ENCODE measurements at places on chromosomes 6 and 20.

DNA sequence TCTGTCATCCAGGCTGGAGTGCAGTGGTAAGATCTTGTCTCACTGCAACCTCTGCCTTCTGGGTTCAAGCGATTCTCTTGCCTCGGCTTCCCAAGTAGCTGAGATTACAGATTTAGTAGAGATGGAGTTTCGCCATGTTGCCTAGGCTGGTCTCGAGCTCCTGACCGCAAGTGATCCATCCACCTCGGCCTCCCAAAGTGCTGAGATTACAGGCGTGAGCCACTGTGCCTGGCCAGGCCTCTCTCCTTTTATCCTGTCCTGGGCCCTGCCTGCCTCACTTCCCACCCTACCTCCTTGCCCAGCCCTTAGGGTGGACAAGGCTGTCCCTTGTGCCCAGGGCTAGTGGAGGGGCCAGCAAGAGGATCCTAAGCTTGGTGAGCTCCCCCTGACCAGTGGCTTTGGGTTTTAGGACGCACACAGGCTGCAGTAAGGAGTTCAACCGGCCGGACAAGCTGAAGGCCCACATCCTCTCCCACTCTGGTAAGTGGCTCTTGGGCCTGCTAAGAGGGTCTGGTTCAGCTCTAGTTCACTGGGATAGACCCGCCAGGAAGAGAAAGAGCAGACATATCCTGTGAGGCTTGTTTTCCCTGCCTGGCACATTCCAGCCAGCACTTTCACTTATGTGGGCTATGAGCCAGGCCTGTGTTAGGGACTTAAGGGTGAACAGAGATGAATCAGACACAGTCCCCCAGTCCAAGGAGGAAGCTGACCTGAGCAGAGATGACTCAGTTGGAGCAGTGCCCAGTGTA, 21.9 kb upstream of the CHMP4B start:
- DNase-seq = no peak

DNA sequence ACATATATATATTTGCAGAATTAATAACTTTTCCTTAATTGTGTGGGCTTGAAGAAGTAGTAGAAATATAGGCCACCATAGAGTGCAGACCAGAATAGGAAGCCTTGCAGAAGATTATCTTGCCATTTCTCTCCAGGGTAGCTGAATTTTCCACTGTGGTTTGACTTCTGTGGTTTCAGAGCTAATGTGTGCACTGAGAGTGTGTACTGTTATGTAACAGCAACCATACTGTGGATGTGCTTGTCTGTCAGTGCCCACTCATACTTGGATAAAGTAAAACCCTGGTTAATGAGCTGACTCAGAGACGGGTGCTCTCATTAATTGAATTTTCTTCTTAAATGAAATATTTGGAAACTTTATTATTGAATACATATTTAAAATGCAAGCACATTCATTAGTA, 57.2 kb downstream of the CEP43 start:
- peak; percentile 64 for DNase-seq

DNA sequence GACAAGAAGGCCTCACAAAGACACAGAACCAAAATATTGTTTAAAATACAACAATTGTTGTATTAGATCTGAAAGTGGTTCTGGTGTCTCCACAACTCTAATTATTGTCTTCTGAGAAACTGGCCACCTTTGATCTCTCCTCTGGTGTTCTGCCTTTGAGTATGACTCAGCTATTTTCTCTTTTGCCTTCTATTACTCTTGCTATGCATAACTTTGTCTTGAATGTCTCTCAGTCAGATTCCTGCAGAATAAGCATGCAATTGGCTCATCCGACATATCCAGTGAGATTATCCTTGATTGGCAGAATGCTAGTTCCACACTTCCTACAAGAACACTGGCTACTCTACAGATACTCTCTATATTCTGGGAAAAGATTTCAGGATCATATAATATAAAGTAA, 14.3 kb upstream of the EPM2A start:
- DNase-seq = no peak

GRCh38 chr6:157376241-157376640, 4.7 kb upstream of the ZDHHC14 start:
- DNase-seq = no peak

GRCh38 chr6:111823831-111824607, 49.2 kb downstream of the FYN start:
- no peak for DNase-seq

DNA sequence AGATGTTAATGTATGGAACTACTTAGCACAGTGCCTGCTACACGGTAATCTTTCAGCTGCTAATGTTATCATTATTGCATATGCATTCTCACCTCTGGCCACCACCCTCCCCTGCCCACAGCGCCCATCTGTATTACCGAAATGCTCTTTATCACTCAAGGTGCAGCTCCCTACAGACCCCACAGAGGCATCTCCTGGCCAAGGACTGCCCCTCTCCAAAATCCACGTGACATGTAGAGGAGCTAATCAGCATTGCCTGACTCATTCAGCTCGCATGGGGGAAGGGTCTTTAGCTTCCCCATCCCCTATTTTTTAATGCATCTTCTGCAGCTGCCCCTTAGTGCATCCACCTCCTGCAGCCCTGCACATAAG, 41.8 kb downstream of the SLC22A23 start:
- DNase-seq = no peak

GRCh38 chr6:5278047-5278446, 16.7 kb downstream of the FARS2 start:
- no peak for DNase-seq

GRCh38 chr6:46010270-46010669, 5.4 kb downstream of the CLIC5 start:
- no peak for DNase-seq

DNA sequence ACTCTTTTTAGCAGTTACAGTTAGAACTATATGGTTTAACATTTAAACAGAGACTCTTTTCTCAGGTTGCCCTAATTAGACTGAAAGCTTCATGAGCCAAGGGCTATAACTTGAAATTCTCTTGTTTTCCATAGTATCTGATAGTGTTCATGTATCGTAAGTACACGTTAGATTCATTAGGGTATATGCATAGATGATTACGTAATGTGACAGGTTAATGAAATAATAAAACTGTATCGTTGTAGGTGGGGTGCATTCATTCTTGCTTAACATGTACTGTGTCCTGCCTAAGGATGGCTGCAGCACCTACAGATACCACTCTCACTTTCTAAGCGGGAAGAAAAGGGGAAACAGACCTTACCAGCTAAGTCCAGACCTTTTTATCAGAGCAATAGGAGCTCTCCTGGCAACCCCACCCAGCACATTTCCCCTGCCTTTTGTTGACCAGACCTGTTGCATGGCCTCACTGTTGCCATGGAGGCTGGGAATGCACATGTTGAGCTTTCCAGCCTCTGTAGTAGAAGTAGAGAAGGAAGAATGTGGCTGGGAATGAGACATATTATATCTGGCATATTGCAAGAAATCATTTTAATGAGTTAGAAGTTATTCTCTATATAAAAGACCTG, 83.0 kb downstream of the MAP3K4 start:
- no peak for DNase-seq

DNA sequence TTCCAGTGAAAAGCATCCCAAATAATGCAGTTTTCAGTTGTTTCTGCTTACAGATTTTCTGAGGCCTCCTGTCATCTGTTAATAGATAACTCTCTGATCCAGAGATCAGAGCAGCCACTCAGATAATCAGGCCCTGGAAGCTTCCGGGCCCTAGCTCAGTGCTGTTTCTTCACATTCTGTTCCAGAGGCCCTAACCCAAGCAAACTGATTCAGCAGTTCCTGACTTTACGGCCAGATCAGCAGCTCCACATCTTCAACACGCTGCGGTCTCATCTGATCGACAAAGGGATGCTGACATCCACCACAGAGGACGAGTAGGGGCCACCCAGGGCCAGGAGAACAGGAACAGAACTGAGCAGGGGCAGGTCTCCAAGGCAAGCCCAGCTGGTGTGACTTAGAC, 63.1 kb downstream of the CDS2 start:
- DNase-seq = no peak

- DNase-seq = no peak
Observed at GRCh38 chr20:3916364-3916763, 27.2 kb downstream of the PANK2 start.

DNA sequence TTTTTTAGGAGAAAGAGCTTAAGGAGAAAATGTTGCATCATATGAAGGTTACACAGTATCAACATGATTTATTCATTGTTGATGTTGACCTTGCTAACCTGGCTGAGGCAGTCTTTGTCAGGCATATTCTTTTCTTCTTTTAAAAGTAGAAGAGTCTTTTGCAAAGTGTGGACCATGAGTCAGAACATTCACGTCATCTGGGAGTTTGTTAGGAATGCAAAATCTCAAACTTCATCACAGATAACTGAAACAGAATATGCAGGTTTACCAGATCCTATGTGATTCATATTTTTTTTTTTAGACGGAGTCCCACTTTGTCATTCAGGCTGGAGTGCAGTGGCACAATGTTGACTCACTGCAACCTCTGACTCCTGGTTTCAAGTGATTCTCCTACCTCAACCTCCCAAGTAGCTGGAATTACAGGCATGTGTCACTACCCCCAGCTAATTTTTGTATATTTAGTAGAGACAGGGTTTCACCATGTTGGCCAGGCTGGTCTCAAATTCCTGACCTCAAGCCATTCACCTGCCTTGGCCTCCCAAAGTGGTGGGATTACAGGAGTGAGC, 530.4 kb upstream of the BTBD3 start:
- DNase-seq = no peak

- no peak for DNase-seq
Observed at GRCh38 chr6:112310439-112311125, 36.5 kb upstream of the RFPL4B start.

DNA sequence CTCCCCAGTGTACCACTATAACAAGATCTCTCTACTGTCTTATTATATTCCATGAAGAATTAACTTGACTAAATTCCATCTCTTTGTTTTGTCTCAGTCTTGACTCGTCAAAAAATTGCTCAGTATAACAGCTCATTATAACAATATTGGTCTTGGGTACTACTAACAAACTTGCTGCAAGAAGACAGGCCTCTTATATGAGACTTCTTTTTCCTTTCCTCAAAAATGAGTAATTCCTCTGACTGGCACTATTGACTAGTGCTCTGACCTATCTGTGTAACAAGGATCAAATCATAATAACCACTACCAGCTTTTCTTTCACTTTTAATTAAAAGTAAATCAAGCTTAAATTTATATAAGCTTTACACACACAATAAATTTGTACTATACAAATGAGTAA, 91.3 kb upstream of the THEMIS start:
- DNase-seq = no peak

- no peak for DNase-seq
Observed at GRCh38 chr6:134936931-134937330, 13.0 kb downstream of the ALDH8A1 start.

GRCh38 chr6:145839653-145840052, 25.1 kb upstream of the FBXO30 start:
- no peak for DNase-seq

DNA sequence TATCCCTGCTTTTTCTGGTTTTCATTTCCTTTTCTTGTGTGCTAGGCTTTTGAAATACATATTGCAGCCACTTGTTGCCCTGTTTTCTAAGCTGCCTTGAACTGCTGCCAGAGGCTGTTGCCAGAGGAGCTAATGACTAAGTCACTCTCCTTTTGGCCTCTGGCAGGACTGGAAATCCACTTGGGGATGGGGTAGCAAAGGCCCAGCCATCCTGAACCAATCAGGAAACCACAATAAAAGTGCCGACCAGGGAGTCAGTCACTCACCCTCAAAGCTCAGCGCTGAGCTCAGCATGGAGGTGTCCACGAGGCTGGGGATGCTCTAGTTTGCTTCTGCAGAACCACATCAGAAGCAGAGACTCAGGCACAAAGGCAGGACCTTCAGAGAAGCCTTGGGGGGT, 813.0 kb downstream of the DHX35 start:
- DNase-seq = no peak

DNA sequence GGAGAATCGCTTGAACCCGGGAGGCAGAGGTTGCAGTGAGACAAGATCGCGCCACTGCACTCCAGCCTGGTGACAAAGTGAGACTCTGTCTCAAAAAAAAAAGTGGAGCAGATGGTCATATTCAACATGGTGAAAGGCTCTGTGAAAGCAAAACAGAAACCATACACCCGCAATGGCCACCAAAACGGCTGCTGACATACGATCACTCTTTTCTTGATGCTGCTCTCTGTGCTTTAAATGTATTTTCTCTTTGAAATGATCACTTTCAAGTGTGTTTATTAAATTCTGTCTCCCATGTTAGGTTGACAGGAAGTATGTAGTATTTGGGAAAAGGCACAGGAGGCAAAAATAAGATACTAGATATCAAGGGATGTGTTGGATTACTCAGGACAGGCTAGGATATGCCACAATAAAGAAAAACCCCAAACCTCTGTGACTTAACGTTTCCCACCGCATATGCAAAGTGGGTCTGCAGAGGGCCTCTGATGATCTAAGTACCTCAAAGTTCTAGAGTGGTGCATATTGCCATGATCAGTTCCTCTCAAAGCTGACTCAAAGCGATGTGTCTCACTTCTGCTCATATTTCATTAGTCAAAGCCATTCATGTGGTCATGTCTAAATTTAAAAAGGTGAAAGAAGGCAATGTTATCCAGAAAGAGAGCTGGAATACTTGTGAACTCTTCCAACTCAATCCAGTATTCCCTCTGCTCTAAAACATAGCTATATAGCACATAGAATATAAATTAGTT, 155.1 kb upstream of the SOX4 start:
- DNase-seq = peak; percentile 6

GRCh38 chr6:11685481-11686093, 93.0 kb downstream of the ADTRP start:
- no peak for DNase-seq

DNA sequence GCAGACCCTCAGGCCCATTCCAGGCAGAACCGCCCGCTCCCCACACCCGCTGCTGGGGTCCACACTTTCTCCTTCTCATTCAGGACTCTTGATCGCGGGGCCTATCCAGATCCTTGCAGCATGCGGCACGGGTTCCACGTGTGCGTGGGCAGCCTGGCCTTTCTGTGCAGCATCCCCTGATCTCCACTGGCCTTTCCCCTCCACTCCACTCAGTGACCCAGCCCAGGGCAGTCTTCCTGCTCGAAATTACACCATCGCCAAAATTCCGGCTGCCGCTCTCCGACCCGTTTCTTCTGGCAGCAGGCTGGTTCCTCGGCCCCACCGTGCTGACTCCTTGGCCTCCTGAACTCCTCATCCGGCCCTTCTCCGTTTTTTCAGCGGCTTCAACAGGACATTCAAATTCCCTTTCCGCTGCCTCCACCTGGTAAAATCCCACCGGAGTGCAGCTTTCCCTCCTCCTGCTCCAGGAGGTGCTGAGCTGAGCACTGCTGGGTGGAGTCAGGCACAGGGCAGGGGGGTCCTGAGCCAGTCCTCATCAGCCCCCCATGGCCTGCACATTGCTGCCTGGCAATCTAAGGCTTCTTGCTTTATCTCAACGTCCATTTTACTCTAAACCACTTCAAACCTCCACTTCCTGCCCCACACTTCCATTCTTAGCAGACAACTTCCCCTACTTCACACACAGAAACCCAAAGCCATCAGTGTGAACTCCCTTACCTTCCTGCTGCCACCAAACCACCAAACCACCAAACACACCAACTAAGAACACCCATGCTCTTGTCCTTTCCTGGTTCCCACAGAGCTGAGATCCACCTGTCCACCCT, 9.0 kb downstream of the SFT2D1 start:
- DNase-seq = peak; percentile 40

- DNase-seq = no peak
Observed at GRCh38 chr6:167744681-167745669, 81.7 kb upstream of the AFDN start.

Measured in CD4-positive, alpha-beta T cell treated with Interleukin-4 for 1 hour (primary cell).